ENCODE measurements at places on chromosomes 2 and 18.
A peak's percentile ranks its signal among the peaks of the same experiment; 100 is the strongest.

GRCh38 chr18:55088000-55088401 is 128.7 kb upstream of the CCDC68 start:
- no peak for DNase-seq

- no peak for DNase-seq
These were observed 56.2 kb upstream of the AMMECR1L start for GRCh38 chr2:127942002-127942401.

DNA sequence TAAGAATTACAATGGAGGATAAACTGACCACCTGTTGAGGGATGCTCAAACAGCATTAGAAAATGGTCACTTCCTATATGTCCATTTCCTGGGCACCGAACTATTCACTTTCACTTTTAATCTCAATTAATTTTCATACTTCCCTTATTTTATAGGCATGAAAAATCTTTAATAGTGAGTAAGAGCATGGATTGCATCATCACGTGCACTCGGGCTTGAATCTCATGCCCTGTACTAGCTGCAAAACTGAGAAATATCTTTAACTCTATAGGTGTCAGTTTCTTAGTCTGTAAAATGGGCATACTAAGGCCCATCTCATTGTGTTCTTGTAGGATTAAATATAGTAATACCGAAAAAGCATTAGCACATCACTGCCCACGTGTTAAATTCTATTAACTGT is 183.9 kb upstream of the FIGN start:
- no peak for DNase-seq

- DNase-seq, result no peak
These were observed 23.2 kb upstream of the LPIN2 start for GRCh38 chr18:3036108-3036507.

DNA sequence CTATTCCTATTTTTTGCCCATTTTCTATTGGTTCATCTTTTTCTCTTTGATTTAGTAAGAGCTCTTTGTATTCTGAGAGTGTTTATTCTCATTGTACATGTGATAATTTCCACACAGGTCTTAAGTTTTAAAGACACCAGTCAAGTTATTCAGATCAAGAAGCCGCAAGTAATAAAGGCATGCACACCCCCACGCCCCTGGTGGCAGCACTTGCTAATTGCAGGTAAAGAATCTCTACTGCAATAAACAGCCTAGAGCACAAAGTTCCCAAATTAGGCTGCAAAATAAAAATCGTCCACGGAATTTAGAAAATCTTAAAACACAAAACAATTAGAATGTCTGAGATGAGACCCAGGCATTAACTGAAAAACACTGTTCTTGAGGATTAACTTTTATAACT is 45.2 kb downstream of the ST3GAL5 start:
- no peak for DNase-seq

DNA sequence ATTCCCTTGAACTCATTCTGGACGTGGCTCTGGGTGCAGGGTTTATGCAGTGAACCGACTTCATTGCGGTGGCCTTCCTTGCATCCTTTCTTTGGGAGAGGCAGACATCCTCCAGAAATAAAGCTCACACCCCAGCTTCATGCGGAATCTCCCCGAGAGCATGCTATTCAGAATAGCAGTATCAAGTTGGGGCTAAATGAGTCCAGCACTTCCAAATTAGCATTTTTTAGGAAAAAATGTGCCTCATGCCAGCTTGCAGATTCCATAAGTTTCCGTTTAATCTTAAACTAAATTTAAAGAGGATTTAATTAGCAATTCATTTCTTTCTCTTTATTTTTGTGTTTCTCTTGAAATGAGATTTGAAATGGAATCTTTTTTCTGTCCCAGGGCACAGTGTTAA is 107.4 kb upstream of the HDAC4 start:
- DNase-seq, result no peak

DNA sequence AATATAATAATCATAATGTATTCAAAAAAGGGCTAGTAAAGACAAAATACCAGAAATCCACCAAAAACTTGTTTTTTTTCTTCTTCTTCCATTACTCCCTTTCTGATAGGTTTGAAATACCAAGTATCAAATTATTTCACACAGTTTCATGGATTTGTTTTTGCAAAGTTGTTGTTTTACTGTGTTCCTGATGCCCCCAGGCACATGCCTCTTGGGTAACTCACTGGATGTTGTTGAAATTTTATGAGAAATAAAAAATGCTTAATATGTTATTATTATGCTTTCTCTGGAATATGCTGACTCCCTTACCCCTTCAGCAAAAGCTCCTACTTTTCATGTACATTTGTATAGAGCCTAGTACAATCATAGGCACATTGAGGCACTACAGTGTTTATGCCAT is 419.6 kb downstream of the NRXN1 start:
- DNase-seq, result no peak

GRCh38 chr2:10873790-10874437 is 37.8 kb upstream of the KCNF1 start:
- no peak for DNase-seq

- peak; percentile 88 for DNase-seq
These were observed 72.3 kb downstream of the IL1R2 start for GRCh38 chr2:102063941-102064678.

GRCh38 chr2:237968048-237968862 is 1.4 kb downstream of the UBE2F start:
- DNase-seq, result no peak

DNA sequence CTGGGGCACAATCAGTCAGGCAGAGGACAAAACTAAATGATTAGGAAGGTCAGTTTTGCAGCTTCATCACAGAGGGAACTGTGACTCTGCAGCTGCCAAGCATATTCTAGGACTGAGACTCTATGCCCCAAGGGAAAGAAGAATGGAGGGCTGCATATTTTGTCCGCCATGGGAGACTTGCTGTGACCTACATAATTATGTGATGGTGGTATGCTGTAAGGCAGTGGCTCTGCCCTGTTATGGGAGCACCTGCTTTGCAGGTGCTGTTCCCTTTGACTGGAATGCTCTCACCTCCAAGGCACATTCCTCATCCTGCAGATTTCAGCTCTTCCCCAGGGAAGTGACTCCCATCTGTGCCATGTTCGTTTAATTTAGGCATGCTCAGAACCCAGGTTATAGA is 261.9 kb upstream of the EPHA4 start:
- DNase-seq, result no peak

GRCh38 chr2:130966775-130967490 is 126.3 kb downstream of the FAM168B start:
- DNase-seq, result no peak

DNA sequence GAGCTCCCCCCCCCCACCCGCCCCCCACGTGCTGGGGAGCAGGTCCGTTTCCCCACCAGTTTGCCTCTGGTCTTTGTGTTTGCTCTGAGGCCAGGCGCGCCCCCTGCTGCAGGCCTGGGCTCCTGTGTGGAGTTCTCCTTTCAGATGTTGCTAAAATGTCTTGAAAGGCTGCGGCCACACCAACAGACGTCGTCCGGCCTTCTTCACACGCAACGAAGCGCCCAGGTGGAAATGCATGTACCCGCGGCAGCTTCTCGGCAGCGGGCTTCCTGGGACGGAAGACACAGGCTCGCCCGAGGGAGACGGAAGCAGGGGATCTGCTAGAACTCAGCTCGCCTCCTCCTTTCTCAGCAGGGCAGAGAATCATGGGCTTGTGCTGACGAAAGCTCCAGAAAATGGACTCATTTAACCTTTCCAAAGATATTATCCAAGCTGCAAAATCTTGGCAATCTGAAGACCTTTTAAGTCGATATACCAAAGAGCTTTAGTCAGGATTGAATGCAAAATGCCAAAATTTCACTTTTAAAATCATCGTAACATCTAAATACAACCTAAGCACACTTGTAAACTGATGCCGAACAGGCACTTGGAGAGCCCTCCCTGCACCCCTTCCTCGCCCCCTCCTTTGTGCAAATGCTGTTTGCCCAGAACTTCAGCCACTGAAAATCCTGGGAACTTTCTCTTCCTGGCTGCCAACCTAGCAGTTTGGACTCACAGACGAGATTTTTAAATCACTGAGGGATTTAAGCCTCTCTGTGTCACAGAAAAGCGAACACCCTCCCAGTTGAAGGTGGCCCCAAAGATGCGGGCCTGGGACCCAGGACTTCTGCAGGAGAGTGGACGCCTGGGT is 125.5 kb upstream of the ZNF516 start:
- DNase-seq, result peak; percentile 73

DNA sequence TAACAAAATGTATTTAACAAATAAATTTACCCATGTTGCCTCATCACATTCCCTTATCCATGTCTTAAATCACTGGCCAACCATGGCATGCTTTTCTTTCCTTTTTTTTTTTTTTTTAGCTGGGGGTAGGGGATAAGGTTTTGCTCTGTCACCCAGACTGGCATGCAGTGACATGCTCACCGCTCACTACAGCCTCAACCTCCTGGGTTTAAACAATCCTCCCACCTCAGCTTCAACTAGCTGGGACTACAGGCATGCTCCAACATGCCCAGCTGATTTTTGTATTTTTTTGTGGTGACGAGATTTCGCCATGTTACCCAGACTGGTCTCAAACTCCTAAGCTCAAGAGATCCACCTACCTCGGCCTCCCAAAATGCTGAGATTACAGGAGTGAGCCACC is 266.4 kb downstream of the THSD7B start:
- DNase-seq, result no peak

- no peak for DNase-seq
These were observed 61.6 kb upstream of the PARD3B start for GRCh38 chr2:204483608-204484081.

GRCh38 chr2:55874338-55874737 is 49.2 kb downstream of the EFEMP1 start:
- no peak for DNase-seq

DNA sequence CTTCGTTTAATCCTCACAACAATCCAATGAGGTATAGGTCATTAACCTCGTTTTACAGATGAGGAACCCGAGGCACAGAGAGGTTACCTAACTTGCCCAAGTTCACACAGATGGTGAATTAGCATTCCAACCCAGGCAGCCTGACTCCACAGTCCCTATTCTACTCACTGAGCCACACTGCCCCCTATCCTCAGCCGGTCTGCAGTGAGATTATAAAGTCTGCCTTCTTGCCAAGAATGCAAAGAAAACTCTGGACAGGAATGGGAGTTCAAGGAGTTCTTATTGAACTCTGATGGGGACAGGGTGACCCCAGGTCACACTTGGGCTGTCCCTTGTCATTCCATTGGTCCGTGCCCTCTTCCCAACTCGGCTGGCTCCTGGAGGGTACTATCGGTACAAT is 118.1 kb upstream of the MSH6 start:
- DNase-seq, result no peak

DNA sequence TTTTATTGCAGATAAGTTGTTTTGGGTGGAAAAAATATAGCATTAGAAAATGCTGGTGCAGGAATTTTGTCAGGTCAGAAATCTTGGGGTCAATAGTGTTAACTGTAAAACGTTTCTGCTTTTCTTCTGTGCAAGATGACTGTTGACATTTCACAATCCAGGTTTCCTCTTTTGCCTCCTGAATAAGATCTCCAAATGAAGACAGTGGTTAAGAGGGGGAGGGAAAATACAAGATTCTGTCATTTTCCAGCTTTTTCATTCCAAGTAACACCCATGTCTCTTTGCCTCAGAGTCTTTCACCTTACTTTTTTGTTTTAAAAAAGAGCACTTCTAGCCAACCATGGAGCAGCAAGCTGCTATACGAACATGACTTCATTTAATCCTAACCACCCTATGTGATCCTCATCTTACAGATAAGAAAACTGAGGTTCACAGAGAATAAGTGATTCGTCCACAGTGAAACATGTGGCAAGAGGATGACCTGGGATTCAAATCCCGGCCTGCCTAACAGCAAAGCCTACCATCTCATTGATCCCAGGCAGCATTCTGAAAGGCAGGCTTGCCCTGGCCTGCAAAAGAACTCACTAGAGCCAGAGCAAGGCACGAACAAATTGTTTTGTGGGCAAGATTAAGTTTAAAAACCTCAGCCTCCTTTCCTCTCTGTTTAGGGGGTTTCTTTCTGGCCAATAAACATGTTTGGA is 3.0 kb downstream of the PLEK start:
- no peak for DNase-seq

- no peak for DNase-seq
These were observed 60.3 kb upstream of the LYPD6B start for GRCh38 chr2:148978026-148978685.

- DNase-seq, result no peak
These were observed 51.0 kb upstream of the RAB27B start for GRCh38 chr18:54777118-54777791.

DNA sequence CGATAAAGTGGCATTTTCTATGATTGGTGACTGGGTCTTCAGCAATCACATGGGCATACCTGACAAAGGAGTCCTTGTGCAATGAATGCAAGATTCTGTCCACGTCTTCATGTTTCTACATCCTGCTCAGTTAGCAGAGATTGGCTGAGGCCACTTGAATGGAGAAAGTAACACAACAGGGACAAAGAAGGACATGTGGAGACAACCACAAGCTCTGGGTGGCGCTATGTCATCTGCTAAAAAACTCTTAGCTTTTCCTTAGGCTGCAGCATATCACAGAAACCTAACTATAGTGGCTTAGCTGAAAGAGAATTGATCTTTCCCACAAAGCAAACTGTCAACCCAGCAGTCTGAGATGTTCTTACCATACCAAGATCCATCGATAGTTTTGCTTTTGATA is 1109.7 kb downstream of the SOCS6 start:
- DNase-seq, result no peak

- DNase-seq, result peak; percentile 95
These were observed 48.2 kb upstream of the MAP3K20 start for GRCh38 chr2:173027181-173028128.

GRCh38 chr2:148819019-148819585 is 55.9 kb upstream of the KIF5C start:
- no peak for DNase-seq

GRCh38 chr2:200300638-200301314 is 5.7 kb upstream of the SPATS2L start:
- DNase-seq, result no peak

DNA sequence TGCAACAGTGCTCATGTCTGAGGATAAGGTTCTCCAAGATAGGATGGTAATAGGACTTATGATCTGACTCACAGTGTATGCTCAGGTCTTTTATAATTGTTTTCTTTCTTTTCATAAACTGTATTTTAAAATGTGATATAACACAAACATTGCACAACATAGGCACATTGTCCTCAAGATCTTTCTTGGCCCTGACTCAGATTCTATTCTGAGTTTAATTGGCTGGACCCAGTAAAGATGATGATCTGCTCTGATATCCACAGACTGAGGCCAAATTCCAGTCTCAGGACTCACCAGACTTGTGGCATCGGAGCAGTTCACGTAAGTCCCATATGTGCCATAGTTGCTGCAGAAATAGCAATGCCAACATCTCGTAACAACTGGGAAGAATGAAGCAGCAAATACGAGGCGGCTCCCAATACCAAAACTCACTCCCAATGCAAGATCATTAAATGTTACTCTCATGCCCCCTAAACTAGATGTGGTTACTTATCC is 448.9 kb upstream of the SLC14A2 start:
- no peak for DNase-seq

- DNase-seq, result no peak
These were observed 24.9 kb upstream of the YWHAQ start for GRCh38 chr2:9655441-9656269.

GRCh38 chr2:86301009-86301408 is 36.4 kb downstream of the REEP1 start:
- DNase-seq, result no peak

DNA sequence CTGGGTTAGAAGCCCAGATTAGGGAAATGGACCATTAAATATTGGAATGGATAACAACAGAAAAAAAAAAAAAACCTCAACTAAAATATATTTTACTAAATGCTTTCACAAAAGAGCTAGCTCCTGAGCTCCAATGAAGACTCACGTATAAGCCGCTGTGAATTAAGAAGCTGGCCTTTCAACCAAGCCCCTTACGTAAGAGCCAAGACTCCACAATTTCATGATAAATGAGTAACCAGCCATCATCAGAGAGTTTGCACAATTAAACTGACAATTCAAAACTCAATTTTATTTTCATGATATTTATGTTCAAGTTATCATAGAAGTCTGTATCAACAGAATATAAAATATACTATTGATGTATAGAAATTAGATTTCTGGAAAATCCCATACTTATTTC is 70.7 kb upstream of the HNRNPA3 start:
- no peak for DNase-seq

All from ovary (tissue), 10 donors.